ENCODE measurements at places on chromosomes 7 and 10.

DNA sequence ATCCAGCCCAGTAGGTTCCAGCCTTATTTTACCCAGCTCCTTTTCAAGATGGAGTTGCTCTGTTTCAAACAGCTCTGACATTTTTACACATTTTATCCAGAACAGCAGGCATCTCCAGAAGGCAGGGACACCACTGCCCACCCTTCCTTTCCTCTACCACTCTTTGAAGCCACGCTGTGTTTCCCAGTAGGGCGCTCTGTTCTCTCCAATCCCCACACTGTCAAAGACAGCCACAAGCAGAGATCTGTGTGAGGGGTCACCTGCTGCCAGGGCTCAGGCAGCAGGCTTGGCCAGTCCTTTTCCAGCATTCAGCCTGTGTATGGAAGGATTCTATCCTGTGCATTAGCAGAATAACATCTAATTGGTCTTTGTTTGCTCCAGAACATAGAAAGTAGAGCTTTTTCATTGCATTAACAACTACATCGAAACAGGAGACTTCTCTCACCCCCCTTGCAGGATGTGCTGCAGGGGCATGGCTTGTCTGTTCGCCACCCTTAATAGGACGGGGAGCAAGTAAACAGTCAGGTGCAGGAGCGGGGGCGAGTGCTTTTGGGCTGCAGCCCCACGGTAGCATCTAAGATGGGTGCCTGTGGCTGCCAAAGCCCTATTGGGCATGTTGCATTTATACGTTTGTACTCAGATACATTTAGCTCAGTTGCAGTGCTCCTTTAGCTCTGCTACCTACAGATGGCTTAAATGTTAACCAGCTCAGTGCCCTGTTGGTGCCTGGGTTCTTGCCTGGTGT is 326.1 kb downstream of the GALNT17 start:
- DNase-seq = no peak

GRCh38 chr10:67784474-67784873 is 53.5 kb downstream of the DNAJC12 start:
- DNase-seq = no peak

GRCh38 chr7:44977304-44977958 is 1.4 kb downstream of the MYO1G start:
- DNase-seq = peak; percentile 66

DNA sequence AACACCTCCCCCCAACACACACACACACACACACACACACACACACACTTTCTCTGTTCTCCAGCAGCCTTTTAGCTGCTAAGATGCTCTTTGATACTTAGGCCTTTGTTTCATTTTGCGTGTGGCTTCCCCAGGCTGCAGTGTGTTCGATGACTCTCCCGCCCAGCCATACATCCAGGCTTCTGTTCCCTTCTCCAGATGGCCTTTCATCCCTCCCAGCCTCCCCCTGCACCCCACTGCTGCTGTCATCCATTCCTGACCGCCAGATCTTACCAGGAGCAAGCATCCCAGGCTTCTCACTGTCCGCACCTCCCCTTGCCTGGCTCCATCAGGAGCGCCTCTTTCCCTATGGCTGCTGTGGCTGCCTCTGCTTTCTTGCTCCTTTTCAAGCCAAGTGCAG is 77.8 kb upstream of the PPIF start:
- no peak for DNase-seq

GRCh38 chr7:137574812-137575211 is 231.3 kb upstream of the PTN start:
- no peak for DNase-seq

DNA sequence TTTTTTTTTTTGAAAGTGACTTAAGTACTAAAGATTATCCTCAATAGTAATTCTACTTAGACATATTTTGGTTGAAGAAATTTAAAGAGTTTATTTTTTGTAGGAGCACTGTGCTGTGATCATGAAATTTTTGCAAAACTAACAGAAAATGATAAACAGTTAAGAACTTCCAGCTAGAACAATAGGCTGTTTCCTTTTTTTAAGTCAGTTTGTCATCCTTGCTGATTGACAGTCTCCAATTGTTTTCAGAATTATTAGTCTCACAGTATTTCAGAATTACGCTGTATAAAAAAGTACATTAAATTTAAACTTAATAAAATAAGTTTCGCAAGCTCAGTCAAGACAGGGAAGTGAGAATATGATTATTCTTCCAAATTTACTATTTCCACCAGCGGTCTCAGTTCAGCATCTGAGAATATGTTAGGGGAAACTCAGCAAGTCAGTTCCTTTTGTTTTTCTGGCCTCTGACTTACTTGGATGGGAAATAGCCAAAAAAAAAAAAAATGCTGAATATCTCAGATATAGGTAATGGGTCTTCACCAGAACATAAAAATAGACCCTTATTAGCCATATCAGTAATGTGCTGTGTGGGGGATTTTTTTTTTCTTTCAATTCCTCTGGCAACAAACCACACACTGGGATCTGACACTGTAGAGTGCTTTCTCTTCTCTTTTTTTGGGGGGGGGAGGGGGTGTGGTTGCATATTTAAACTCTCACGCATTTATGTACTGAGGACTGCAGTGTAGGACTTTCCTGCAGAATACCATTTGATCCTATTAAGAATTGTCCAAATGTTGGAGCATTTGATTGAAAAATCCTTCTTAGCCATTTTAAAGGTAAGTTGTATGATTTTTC is at the start of gene CD36:
Gene CD36, plus strand, starts transcription at position 732 of the 855 bp plus-strand sequence. CDS start 8,099 bp downstream, outside the sequence.
- DNase-seq = no peak

DNA sequence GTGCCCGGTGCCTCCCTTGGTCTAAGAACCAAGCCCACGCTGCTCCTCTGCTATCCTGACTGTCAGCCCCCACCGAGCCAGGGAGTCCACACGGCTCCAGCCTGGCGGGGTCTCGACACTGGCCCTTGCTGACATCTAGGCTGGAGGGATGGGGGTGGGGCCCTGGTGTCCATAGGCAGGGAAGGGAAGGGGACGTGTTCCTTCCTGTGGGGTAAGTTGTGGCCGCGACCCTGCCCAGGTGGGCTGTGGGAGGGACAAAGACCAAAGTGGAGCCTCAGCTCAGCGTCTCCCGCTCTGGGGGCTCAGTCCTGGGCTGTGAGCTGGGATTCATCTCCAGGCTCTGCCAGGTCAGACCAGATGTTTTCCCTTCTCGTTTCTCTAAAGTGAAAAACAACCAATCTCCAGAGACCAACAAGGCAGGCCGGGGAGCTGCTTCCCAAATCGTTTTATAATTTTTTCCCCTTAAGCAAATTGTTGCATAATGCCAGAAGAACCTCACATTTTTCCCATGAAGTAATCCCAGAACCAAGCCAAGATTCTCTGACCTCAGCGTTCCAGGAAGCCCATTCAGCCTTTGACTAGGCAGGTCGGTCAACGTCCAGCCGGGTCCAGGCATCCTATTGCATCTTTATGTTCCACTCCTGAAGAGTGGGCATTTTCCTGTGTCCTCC is 101.2 kb downstream of the RGS10 start:
- DNase-seq = no peak

DNA sequence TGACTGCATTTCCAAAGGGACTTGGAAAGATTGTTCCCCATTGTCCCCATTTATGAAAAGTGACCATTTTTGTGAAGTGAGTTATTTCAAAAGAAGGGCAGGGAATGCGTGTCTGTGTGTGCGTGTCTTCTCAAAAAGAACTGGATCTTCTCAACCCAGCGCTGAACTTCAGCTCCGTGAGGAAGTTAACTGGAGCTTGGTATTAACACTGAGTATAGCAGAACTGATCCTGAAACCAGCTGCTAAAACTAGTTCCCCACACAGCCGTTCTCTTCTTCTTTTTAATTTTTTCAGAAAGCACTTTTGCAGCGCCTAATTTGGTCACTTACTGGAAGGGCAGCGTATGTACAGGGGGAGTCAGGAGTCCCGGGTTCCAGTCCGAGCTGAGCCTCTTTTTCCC is 45.8 kb upstream of the PLEKHA1 start:
- no peak for DNase-seq

- no peak for DNase-seq
Measured at GRCh38 chr7:111363099-111363498, 199.2 kb downstream of the IMMP2L start.

GRCh38 chr7:42893346-42894240 is 18.3 kb downstream of the C7orf25 start:
- DNase-seq = no peak

DNA sequence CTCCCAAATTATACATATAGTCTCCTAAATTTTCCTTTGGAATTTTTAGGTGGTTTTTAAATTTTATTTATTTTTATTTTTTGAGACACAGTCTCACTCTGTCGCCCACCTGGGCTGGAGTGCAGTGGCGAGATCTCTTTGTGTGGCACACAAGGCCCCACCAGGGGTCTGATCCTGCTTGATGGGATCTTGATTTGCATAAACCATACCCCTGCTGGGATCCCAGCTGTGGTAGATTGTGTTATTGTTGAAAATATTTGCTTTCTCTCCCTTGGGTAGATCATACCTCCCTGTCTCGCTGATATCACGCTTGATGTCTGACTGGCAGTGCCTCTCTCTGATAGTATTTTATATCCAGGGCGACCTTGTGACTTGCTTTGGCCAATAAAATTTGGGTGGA is 5.6 kb upstream of the MUC3A start:
- DNase-seq = no peak

DNA sequence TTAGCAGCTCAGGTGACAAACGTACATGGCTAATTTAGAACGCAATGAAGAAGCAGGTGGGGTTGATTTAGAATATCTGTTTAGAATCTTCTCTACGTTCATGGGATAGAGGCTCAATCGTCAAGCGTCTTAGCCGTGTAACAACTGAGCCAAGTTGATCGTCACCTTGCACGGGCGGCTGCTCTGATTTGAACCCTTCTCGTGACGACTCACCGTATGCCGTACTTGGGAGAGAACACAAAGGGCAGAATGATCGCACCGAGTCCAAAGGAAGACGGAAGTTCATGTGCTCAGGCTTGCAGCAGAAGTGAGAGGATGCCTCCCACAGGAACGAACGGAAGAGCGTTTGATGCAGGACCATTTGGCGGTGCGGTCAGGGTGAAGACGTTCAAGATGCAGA is 108.3 kb upstream of the TCERG1L start:
- DNase-seq = no peak

GRCh38 chr7:155998766-155999630 is 186.7 kb upstream of the SHH start:
- DNase-seq = no peak

DNA sequence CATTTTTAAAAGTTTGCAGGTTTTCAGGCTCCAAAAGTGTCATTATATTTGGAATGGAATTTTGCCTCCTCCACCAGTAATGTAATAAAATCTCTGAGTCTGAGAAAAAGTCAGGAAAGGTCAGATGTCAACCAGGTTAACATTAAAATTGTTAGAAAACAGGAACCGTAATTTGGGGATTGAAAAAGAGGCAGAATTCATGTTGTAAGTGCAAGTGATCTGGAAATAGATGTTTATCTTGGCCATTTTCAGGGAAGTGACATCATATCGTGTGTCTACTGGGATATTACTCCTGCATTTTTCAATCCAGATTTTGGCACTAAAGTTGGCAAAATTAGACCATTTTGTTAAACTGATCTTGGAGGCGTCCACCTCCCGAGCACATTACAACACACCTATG is 428.5 kb upstream of the MGMT start:
- no peak for DNase-seq

DNA sequence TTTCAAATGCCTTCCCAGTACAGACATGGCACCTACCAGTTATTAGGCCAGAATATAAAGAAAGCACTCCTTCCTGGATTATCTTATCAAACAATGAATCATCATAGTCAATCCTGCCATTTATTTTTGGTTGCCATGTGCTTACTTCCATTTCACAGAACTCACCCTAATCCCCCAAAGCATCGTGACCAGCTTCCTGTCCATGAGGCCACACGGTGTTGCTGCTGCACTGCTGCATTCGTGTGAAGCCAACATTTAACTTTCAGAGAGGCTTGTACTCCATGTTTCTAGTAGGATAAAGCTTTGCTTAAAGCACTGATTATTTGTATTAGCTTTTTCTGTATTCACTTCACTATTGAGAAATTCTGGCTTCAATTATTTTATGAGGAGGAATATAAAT is 14.4 kb downstream of the COL28A1 start:
- DNase-seq = no peak

DNA sequence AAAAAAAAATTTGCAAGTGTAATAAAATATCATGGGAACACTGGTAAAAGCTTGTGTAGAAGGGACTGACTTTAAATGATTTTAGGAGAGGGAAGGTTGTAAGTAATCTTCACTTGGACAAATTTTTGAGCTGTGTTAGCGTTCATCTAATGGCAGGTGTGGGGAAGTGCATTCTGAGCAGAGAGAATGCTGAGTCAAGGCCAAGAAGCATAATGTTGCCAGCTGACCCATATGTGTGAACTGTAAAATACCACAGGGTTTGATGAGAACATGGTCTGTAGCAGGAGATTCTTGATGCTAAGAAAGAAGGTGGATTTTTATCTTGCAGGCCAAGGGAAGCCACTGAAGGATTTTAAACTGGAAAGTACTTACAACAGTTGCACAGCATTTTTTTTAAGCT is 98.2 kb upstream of the ZNF32 start:
- DNase-seq = no peak

GRCh38 chr10:79378383-79378646 is 31.0 kb downstream of the PPIF start:
- DNase-seq = no peak

GRCh38 chr7:2843711-2844152 is 376 bp downstream of the GNA12 start:
- no peak for DNase-seq

DNA sequence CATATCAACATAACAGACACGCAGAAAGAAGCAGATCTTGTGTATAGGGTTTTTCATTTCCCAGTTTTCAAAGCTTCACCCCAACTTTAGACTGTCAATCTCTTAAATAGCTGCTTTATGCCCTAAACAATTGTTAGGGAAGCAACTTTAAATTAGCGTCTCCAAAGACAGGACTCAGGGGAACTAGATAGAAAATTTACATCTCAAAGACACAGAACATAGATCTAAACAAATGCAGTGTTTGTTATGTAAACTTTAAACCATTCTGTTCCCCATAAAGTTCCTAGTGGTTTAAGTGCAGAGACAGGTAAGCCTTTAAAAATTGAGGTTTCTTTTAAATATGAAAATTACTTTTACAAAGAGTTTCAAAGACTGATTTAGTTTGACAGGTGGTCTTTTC is 379.2 kb upstream of the GHITM start:
- DNase-seq = no peak

GRCh38 chr7:112103246-112103645 is 103.0 kb downstream of the DOCK4 start:
- DNase-seq = peak; percentile 19

- DNase-seq = no peak
Measured at GRCh38 chr7:122699017-122699416, at the start of gene RNF133. RNF133 (minus strand) TSS chr7:122699117; CDS start chr7:122698918, 199 bp downstream.

Measured in AML-193 (cell line).